ENCODE measurements at places on chromosomes 5 and 9.

GRCh38 chr5:88924330-88924657 lies 41.3 kb upstream of the MEF2C start:
- DNase-seq, result no peak

DNA sequence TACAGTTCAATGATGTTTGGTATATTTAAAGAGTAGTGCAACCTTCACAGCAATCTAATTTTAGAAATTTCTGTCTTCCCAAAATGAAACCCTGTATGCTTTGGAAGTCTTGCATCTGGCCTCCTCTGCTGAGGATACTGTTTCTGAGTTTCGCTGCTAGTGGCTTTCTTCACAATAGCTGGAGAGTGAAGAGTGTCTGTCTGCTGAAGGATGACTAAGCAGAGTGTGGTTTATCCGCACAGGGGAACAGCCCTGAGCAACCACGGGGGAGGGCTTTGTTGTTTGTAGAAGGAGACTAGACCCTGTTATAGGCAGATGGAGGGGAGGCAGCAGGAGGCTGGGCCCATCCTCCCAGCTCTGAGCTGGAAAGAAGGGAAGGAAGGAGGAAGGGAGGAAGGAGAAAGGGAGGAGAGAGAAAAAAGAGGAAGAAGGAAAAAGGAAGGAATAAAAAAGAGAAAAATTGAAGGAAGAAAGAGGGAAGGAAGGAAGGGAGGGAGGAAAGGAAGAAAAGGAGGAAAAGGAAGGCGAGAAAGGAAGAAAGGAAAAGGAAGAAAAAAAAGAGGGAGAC lies 10.5 kb upstream of the IRX2 start:
- peak; percentile 67 for DNase-seq

DNA sequence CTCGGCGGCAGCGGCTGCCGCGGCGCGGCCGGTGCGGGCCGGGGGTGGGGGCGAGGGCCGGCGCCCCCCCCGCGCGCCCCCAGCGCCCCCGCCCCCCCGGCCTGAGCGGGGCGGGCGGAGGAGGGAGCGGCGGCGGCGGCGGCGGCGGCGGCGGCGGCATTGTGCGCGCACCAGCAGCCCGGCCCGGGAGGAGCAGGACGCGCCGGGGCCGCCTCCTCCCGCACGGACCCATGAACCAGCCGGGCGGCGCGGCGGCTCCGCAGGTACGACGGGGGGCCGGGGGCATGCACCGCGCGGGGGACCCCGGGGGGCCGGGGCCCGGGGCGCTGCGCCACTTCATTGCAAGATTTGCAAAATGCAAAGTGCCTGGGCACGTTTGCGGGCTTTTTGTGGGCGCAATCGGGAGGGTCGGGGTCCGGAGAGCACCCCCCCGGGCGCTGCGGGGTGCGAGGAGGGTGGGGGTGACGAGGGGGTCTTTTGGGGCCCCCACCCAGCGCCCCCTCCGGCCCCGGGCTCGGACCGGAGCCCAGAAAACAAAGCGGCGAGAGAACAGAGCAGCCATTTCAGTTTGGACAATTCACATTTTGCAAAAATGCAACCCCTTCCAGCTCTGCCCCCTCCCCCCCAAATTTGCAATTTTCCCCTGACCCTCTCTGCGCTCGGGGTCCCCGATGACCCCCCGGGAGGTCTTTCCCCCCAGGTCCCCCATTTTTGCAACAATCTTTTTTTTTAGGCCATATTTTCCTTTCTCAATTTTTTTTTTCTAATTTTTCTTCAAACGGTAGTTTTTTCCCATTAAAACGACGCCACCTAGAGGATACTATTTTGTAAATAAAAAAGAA lies at the start of gene ZNF618:
TSS of gene ZNF618 (plus strand) at position 159 of the 842 bp plus-strand sequence. CDS start at position 231, 72 bp downstream.
- peak; percentile 72 for DNase-seq

GRCh38 chr5:34499001-34499734 lies 157.0 kb upstream of the RAI14 start:
- DNase-seq, result no peak

DNA sequence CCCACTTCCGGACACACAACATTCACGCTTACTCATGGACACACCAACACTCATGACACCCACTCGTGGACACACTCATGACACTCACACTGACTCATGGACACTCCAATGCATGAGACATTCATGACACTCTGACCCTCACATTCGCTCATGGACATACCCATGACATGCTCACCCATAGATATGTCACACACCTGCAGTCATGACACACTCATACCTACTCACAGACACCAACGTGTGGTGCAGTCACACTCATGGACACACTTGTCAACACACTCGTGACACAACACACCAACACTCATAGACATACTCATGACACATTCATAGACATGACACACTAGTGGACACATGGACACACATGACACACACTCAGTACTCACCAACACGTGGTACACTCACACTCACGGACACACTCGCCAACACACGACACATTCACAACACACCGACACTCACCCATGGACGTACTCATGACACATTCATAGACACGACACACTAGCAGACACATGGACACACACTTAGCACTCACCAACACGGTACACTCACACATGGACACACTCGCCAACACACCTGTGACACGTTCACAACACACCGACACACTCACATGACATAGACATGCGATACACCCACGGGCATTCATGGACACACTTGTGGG lies 73.4 kb downstream of the PHF2 start:
- no peak for DNase-seq

- peak; percentile 94 for DNase-seq
These were observed 14.7 kb upstream of the TNC start for GRCh38 chr9:115132648-115133047.

DNA sequence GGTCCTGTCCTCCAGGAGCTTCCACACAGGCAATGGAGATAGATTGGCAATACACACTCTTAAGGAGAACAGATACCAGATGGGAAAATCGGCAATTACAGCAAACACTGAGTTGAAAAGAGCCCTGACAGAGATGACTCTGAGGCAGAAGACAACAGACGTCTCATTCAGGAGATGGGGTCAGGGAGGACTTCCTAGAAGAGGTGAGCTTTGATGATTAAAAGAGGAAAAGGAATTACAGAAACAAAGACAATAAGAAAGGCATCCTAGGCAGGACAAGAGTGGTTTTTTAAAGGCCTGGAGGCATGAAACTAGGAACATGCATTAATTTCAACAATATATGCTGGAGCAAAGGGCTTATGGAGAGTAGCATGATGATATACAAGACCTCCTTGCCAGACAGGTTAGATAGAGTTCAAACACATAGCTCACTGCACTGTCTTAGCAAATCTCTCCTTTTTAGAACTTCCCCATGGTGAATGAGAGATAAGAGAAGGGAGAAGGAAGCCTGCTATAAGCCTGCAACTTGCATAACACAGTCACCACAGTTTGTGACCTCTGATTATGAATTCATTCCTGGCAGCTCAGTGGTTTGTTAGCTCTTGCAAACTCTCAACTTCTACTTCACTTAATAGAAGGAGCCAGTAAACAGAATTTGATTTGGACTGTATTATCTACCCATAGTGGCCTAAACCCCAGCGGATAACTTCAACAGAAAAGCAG lies 48.5 kb downstream of the SIL1 start:
- no peak for DNase-seq

GRCh38 chr9:4243877-4244812 lies 55.7 kb downstream of the GLIS3 start:
- DNase-seq, result no peak

DNA sequence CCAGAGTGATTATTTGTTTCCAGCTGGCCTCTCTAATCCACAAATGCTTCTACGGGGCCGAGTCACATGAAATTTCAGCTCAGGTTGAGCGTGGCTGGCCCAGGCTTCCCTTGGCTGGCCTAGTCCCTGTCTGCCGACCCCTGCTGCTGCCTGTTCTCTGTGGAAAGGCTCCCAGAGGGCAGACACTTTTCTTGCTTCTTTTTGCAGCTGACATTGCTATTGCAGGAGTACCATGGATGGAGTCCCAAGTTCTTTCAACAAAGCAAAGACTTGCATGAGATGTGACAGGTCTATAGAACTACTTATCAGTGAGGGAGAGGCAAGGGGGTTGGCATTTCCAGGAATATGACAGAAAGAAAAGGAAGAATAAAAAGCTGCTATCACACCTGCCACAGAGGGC lies 287.4 kb upstream of the ARRDC3 start:
- DNase-seq, result no peak

- peak; percentile 5 for DNase-seq
These were observed 74.2 kb upstream of the GRAMD2B start for GRCh38 chr5:126348855-126349635.

GRCh38 chr5:124922255-124922975 lies 176.0 kb upstream of the ZNF608 start:
- DNase-seq, result no peak

DNA sequence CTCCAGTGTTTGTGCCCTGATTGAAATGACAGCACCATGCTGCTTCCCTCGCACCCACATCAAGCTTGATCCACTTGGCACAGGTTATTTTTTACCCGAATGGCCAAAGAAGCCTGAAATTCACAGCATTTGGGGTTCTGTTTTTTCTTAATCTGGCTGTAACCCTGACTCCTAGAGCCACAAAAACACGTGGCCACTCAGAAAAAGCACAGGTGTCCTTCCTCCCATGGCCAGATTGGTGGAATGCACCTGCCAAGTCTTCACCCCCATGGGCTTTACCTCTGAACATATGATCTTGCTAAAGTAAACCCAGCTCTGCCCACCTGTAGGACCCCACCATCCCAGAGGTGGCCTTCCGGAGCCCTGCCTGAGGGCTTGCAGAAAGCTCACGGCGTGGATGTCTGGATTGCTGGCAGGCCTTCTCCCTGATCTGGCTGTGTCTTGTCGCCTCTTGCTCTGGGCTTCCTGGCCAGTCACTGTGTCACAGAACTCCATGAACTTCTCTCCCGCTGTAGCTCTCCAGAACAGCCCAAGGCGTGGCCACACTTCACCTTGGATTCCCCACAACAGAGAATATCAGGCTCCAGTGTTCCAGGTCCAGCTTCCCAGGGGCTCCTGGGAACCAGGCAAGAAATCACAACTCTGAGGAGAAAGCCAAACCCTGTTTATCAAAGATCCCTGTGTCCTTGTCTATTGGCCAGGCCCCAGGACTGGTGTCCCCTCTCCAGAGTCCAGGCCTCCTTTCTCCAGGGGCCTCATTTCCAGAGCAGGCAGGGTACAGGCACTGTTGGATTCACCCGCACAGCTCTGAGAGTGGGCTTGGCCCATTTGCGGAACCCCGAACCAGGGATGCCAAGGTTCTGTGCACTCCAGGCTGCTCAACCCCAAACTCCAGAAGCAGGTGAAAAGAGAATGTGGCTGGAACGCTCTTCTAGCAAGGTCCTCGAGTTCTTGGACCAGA lies 272.5 kb downstream of the SYK start:
- no peak for DNase-seq

DNA sequence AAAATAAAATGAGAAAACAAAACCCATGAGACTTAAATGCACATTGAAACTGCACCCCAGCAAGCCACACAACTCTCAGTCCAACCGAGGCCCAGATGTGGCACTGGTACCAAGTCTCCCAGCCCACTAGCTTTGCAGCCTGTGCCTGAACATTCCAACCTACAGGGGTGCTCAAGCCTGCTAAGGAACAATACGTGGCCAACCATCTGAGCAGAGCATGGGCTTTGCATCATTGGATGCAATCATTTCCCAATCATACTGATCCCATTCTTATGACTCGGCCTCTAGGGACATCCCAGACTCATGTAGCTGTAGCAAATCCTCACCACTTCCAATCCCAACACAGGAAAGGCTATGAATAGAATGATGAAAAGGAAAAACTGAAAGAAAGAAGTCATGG lies 297.2 kb downstream of the SPOCK1 start:
- no peak for DNase-seq

GRCh38 chr9:76194896-76195295 lies 199.3 kb downstream of the RFK start:
- DNase-seq, result no peak

- DNase-seq, result no peak
These were observed 533.8 kb downstream of the CAAP1 start for GRCh38 chr9:26358836-26359235.

DNA sequence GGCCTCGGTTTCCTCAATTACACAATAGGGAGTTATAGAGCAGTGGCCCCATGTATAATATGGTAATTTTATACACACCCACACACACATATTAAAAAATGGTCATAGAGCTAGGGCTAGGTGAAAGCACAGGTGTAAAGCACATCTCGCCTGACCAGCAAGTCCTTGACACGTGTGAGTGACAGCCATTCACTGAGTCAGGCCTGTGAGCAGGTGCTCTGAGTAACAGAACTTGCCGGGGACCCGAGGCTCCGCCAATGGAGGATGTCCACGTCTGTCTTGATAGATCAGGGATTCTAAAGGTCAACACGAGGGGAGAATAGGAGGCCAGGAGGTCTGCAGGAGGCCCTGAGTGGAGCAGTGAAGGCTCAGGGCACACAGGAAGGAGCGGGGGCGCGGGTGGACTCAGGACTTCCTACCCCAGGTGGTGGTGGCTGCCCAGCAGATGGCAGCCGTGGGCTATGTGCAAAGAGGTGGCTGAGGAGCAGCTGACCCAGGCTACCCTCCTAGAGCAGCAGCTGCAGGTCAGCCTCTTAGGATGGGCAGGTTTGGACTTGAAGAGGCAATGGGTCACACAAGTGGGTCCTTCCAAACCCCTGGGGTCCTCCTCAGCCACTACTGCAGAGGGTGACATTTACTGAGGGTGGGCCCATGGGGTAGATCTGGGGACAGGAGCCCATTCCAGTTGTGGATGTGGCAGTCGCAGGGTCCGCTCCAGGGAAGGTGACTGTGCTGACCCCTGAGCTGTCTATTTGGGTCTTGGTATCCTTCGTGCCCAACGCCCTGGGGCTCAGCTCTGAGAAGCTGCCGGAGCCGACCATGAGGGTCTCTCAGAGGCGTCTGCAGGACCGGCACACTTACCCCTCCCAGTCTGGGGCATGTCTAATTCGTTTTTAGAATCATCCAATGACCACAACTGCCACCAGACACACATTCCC lies 45.9 kb downstream of the PRRT1B start:
- DNase-seq, result peak; percentile 68

DNA sequence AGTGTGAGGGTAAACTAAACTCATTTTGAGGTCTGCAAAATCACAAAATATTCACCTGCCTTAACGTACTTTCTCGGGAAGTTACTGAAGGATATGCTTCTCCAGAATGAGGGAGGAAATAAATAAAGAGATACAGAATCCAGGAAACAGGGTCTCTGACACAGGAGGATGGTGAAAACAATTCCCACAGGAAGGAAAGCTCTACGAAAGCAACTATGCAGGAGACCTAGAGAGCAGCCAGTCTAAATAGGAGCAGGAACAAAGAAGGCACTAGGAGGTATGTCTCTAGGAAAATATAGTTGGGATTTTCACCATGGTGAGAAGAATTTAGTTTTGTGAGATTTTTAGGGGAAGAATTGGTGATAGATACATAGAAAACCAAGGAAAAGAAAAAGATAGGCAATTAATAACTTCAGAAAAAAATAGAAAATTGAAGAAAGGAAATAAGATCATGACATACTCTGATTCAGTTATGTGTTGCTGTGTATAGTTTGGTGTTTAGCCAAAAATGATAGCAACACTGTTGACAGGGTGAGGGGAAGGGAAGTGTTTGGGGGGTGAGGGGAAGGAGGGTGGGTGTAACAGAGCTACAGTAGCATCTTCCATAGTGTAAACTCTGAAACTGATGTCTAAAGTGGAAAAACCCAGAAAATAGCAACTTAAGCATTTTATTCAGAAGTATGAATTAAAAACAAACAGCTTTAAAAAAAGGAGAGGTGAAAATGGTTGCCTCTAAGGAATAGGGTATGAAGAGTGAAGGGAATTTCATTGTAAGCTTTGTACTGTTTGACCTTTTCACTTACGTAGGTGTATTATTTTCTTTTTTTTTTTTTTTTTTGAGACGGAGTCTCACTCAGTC lies 9.8 kb downstream of the GPR21 start:
- no peak for DNase-seq

Measured in NCI-H2171 treated with DMSO at 0.1 percent for 48 hours (cell line).